ENCODE measurements at places on chromosomes 12 and 14.

DNA sequence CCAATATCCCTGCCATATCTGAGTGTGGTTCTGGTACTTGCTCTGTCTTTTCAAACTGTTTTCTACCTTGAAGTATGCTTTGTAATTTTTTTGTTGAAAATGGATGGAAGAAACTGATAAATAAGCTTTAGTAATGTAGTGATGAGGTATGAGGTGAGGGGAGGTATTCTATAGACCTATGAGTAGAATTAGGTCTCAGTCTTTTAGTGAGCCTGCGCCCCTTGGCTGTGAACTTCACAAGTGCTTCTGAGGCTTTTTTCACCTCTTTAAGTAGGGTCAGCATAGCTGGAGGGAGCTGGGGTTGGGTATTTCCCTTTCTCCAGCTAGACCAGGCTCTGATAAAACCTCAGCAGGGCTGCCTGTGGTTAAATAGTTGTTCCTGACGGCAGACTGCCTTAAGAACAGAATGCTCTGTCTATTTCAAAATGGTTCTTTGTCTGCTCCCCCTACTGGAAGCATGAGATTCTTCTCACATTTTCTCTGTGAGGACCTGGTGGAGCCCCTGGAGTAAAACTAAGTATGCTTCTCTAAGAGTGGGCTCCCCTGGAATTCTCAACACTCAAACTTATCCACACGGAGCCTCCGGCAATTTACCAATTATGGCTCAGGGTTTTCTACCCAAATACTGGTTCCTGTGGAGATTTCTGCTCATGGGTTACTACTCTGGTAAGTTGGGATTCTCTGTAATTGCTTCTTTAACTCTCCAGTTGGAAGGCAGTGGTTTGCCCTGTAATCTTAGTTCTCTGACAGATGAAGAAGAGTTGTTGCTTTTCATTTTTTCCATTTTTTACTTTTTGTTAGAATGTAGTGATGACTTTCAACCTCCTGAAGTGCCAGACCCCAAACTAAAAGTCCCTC is 13.1 kb downstream of the KRT5 start:
- DNase-seq, result no peak

GRCh38 chr14:92866181-92866752 is 56.7 kb upstream of the CHGA start:
- DNase-seq, result no peak

GRCh38 chr12:20370014-20370386 is 1.7 kb downstream of the PDE3A start:
- no peak for DNase-seq

DNA sequence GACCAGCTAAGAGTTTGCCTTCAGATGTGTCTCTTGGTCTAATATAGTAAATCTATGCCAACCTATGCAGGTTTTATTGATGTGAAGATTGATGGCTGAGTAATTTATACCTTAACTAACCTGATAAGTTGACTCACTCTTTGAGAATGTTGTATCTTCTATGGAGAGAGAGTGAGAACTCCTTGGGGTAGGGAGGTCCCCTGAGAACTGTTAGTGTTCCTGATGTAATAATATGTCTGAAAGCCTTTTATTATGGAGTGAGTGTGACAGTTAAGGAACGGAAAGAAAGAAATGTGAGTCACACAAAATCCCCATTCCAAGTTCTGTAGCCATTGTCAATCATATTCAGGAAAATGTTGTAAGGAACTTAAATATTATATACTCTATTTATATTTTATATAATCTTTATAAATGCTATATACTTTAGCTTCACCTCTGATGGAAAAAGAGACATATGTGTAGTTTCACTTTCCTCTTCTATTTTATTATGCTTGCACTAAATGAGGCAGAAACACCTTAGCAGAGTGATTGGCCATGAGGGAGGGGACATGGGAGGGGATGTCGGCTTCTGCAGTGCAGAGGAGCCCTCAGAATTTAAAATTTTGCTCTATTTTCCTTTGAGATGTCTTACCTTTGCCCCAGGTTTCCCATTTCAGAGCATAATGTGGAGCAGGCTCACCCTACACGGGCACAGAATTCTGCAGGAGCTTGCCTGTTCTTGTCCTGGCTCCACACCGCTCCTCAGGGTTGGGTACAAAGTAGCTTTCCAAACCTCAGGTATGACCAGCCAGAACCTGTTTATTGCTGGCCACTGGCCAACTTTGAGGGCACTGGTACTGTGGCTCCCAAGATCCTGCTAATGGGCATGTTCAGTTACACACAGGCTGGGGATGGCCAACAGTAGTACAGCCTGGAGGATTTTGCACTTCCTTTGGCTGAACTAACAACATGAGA is 57.7 kb downstream of the ARF6 start:
- DNase-seq, result no peak

DNA sequence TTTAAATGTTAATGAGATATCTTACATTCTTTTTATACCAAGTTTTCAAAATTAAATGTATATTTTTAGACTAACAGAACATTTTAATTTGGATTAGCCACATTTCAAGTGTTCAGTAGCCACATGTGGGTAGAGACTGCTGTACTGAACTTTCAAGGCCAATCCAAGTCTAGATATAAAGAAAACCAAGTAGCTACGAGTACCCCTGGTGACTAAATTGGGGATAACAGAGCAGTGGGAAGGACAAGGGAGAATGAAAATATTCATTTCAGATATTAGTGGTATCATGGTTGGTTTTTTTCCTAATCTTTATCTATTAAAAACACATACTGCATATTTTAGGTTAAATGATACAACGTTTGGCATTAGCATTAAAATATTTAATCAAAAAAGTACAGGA is 69.4 kb upstream of the RHOJ start:
- DNase-seq, result no peak

- DNase-seq, result no peak
These were observed 10.6 kb downstream of the CD163L1 start for GRCh38 chr12:7433276-7433822.

DNA sequence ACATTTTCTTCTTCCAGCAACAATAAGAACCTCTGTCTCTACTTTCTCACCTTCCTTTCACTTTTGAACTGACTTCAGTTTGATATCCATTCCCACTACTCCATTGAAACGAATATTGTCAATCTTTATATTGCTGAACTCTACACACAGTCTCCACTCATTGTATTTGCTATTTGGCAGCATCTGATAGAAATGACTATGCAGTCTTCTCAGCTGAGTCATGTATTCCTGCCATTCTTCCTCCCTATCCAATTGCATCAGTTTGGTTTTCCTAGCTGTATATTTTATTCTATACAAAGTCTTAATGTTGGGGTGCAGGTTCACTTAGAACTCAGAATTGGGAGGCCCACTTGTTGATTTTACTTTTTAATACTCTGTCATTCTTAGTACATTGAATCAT is 107.5 kb upstream of the CPNE8 start:
- DNase-seq, result no peak

DNA sequence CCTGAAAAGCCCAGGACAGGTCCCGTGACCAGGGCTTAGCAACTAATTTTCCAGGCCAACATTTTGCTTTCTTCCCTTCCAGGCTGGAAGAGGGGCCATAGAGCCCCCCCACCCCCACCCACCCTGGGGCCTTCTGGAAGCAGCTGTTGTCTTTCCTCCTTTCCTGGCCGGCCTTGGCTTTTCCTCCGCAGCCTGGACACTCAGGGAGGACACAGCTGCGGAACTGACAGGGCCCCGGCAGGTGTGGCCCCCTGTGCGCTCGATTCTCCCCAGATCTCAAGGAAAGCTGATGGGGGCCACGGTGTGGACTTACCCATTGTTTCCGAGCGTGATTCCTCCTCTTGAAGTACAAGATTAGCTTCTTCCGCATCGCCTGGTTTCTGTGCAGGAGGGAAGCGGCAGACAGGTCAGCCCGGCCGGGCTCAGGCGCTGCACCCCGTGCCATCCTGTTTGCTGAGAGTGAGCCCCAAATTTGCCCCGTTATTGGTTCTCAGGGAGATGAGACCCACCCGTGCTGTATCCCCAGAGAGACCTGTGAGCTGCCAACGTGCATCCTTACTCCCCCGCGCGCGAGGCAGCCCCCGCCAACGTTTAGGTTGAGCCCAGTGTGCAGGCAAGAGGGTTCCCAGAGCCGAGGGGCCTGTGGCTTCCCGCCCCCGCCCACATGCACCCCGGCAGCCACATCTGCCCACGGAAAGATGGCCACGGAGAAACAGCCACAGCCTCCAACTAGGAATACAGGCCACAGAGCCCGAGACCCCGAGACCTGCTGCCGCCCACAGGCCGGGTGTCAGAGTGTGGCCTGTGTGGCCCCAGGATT is 129.6 kb downstream of the NCOR2 start:
- DNase-seq, result no peak

DNA sequence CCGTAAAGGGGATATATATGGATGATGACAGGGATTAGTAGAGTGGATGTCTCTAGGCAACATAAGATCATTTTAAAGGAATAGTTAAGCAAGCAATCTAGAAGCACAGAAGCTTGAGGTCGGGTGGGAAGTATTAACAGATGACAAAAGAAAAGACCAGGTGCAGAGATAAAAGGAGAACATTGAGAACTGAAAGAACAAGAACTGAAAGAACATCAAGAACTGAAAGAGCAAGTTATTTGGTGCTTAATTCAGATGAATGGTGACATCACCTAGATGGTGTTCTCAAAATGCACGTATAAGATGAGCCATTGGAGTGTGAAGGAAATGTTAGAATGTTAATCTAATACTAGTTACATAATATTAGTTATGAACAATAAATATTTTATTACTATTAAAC is 224.0 kb upstream of the PDE3A start:
- no peak for DNase-seq

DNA sequence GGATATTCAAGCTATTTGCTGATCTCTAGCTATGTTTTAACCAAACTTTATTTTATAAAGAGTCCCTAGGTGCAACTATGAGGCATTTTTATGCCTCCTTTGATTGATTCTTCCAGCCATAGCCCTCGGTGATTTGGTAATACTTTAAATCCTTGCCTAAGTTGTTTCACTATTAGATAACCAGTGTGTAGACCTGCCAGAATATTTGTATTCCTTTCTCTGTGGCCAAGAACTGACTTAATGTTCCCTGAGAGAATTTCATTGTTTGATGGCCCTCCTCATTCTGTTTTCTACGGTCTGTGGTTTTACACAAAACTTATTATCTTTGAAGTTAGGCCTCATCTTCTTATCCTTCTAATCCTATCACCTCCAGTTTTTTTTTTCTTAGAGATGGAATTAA is 109.7 kb upstream of the MDGA2 start:
- no peak for DNase-seq

- DNase-seq, result no peak
These were observed 14.7 kb downstream of the PCBP2 start for GRCh38 chr12:53466640-53467039.

DNA sequence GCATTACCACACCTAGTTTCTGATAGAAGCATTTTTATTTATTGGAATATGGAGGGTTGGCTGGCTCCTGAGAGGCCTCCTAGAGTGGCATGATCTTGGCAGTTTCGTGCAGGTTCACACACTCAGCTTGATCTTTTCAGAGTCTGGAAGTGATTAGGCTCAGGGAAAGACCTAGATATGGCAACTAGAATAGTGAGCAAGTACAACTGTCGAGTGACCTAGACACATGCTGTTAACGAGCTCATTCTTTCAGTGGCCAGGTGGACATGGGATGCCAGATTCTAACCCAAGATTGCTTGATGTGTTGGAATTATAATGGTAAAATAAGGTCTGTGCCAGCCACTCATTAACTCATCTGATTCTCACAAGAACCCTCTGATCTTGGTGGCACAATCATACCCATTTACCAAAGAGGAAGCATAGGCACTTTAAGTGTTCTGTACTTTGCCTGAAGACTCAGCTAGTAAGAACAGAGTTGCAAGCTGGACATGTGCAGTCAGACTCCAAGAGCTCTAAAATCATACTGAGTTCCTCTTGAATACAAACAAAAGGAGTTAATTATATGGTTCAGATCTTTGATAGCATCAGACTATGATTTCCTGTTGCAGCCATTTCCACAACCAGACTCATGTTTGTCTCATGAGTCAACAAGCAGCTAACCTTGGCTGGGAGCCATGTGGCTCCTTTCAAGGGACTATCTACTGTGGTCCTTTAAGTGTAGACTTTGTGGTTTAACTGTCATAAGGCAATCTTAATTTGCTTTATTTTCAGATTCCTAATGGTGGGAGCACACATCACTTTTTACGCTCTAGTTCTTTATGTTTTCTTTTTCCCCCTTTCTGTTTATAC is 144.2 kb downstream of the PLEKHA5 start:
- no peak for DNase-seq

DNA sequence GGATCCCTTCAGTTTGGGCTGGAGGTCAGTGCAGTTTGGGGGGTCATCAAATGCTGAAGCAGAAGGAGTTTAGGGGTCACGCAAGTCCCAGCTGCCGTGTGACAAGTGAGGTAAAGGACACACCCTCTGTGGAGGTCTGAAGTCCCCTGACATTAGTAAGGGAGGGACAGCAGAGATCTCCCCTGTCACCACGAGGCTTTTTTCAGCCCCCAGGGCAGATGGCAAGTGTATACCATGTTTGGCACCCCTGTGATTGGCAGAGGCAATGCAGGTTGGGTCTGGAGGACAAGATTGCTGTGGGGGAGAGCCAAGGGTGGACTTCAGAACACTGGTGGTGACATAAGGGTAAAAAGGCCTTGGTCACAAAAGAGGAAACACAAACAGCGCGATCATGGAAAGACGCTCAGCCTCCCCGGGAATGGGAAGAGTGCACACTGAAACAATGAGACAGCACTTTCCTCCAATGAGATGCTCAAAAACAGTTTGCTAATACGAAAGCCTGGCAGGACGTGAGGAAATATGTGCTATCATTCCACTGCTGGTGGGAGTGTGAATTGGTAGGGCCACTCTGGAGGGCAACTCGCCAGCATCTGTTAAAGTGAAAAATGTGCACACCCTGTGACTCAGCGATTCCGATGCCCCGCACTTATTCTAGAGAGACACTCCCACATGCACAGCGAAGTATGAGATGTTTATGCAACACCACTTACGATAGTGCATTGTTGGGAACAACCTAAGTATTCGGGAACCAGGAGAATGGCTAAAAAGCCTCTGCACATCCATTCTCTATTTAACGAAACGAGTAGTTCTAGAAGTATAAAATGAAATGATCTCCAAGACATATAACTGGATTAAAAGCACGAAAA is 14.4 kb upstream of the CD27 start:
- no peak for DNase-seq

- DNase-seq, result no peak
These were observed 21.2 kb downstream of the APPL2 start for GRCh38 chr12:105214670-105215375.

GRCh38 chr12:103824845-103825244 is 16.2 kb downstream of the NT5DC3 start:
- no peak for DNase-seq

- no peak for DNase-seq
These were observed 109.7 kb downstream of the GPATCH2L start for GRCh38 chr14:76261371-76261811.
